Activated T-helper 17 cell treated with anti-CD3 and anti-CD28 coated beads, Interleukin-2, amount 50 U/mL, for 72 hours (primary cell): ENCODE measurements at places on chromosomes 16 and 17. TPM values are rescaled to one million over a fixed set of nuclear protein-coding genes. Genes with fewer than 3 reads are reported as not detected.

Gene PYDC1
- total RNA-seq: 0.61 TPM

GRCh38 chr17:18045691-18046350 lies 6.6 kb downstream of the GID4 start:
- ATAC-seq: no peak

- peak; percentile 74 for ATAC-seq
These were observed 1.1 kb upstream of the CRHR1 start for GRCh38 chr17:45782889-45783592.

- ATAC-seq: peak; percentile 18
These were observed 11.0 kb downstream of the CHMP6 start for GRCh38 chr17:81002409-81003361.

Gene EVI2B
- 20.7 TPM for total RNA-seq

DNA sequence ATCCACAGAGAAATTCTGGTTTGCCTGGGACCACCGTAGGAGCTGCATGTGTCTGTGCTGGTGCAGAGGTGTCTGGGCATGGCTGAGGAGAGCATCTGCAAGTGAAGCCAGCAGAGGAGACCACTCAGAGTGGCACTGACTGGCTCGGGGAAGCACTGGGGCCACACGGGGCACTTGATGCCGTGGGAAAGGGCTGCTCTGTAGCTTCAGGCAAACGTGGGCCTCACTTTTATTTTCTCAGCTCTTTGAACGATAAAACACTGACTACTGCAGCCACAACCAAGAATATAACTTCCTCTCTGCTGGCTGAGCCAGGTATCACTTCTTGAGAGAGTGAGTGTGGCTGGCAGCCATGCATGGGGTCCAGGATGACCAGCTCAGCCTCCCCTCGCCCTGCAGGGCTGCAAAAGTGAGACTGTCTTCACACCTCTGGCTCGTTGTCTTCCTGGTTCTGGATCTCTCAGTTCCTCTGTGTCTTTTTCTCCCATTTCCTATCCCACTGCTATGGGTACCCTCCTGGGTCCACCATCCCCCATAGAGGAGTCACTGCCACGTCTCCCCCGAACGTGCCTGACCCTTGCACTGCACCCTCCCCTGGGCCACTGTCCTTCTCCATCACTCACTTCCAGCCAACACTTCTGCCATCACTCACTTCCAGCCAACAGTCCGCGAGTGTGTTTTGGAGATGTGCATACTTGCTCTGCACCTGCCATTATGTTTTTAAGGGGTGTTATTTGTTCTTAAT lies 201.4 kb upstream of the CHMP6 start:
- ATAC-seq: peak; percentile 19

Gene SOX9
- not detected for total RNA-seq

Gene KRTAP2-2
- not detected for total RNA-seq

DNA sequence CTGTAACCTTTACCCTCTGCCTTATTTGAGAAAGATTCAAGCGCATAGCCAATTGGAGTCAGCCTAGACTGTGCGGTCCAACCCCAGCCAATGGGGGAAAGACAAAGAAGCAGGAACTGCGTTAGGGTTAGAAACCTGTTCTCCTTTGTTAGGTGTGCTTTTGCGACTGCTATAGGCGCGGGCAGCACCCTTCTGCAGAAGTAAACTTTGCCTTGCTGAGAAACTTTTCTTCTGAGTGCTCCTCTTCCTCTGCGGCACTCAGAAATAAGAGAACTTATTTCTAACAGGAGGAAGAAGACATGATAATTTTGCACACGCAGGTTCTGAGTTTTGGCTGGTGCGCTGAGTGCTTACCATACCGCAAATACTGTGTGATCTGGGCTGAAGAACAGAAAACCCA lies 9.0 kb downstream of the TXNL4B start:
- ATAC-seq: no peak

- no peak for ATAC-seq
These were observed 20.5 kb upstream of the CCL2 start for GRCh38 chr17:34234616-34235015.

Gene PRAC1
- total RNA-seq: not detected

Gene CCL17
- total RNA-seq: 0.65 TPM

DNA sequence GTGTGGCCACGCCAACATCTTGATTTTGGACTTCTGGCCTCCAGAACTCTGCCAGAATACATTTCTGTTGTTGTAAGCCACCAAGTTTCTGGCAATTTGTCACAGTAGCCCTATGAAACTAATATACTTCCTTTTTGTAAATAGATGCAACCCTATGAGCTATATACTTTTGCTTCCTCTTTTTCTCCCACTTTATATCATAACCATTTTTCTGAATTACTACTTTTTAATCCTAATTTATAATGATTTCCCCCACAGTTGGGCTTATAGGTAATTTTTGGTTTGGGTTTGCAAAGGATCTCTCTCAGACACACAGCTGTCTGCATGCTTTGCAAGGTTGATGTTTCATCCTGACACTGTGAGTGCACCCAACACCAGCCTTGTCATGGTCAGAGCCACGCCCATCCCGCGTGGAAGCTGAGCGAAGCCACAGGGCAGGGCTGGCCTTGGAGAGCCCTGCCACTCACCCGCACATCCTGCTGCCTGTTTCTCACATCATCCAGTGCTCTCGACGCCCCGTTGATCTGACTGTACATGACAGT lies 5.8 kb downstream of the TRIM25 start:
- ATAC-seq: peak; percentile 76

GRCh38 chr16:68892214-68892613 lies 48.9 kb downstream of the TANGO6 start:
- ATAC-seq: no peak

DNA sequence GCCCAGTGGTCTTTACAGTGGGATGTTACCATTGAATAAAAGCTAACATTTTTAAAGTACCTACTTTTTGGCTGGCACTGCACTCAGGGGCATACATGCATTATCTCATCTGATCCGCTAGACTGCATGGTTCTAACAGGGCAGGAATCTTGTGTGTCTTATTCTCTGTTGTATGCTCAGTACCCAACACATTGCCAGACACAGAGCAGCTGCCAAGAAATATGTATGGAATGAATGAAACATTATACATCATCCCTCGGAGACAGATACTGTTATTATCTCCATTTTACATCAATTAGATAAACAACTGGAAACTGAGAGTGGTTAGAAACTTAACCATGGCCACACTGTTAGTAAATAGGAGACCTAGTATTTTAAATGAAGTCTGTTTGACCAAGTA lies 74.1 kb upstream of the CDH11 start:
- ATAC-seq: no peak

- ATAC-seq: no peak
These were observed 93.6 kb downstream of the CYLD start for GRCh38 chr16:50835358-50836060.

GRCh38 chr17:5629128-5629527 lies 44.8 kb upstream of the NLRP1 start:
- no peak for ATAC-seq

DNA sequence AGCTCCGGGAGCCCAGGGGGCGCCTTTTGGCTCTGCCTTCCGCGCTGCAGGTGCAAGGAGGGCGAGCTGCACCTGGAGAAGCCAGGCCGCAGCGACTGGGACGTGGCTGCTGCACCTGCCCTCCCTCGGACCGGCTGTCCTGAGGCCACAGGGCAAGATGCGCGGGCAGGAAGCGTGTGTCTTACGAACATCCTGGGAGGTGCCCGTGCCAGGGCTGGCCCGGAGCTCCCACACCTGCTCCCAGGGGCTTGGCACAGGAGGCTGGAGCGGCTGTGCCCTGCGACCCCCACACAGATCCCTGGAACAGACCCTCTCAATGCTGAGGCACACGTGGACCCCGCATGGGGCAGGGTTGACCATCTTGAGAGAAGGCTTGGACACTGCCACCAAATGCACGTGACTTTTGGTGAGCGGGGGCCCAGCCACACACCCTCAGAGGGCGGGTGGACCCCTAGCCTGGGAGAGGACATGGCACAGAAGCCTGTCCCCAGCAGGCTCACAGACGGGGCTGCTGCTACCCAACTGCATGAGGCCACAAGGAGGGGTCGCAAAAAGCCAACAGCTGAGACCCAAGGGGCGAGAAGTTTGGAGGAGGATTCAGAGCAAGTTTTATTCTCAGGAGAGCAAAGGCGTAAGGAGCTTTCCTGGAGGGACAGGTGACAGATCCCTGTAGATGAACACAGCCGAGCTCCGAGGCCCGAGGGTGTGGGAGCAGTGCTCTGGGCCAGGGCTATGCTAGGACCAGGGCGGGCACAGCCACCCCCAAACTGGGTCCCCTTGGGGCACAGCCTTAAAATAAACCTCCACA lies 11.4 kb downstream of the NDUFAF8 start:
- ATAC-seq: no peak

Gene PRSS8
- total RNA-seq: not detected

- ATAC-seq: peak; percentile 86
These were observed at the start of gene C16orf54 for GRCh38 chr16:29745853-29746345. C16orf54 (minus strand) TSS chr16:29745990; CDS start chr16:29744951, 1,039 bp downstream.

Gene TMEM114
- total RNA-seq: not detected

Gene FKBP10
- 0.09 TPM for total RNA-seq

Gene BTBD17
- total RNA-seq: not detected

DNA sequence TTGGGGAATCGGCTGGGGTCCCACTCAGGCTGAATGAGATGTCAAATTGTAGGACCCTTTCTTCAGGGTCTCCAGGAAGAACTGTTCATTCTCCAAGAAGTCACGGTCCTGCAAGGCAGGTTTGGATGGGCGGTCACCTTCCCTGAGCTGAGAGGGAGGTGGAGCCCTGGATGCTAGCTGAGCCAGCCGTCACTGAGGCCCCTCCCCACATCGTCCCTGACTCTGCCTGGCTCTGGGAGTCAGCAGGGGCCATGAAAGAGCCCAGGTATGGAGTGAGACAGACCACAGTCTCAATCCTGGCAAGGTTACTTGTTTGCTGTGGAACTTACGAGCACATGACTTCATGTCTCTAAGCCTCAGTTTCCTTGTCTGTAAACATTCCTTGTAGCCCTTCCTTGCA lies 6.0 kb upstream of the MRPL38 start:
- ATAC-seq: no peak

Gene KRTAP4-4
- not detected for total RNA-seq

- ATAC-seq: no peak
These were observed 1247.6 kb downstream of the CDH8 start for GRCh38 chr16:60788631-60789030.

Gene CFAP97D1
- not detected for total RNA-seq

Gene CD68
- total RNA-seq: 17.5 TPM

DNA sequence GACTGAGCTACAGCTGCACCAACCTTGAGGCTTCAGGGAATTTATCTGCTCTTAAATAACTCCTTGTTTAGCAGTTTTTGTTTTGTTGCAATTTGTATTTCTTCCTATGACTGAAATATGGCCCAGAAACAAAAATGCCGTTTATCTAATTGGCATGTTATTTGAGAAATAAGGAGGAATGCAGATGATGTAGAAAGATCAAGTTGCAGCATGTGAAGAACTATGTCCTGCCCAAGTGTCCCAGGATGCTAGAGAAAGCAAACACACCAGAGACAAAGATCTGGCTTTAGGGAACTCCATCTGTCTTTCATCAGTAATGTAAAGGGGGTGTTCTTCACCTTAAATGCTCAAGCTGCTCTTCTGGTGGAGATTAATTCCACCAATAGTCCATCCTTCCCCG lies 29.7 kb downstream of the USP31 start:
- no peak for ATAC-seq
